ENCODE measurements at places on chromosomes 11 and 22.
A peak's percentile ranks its signal among the peaks of the same experiment; 100 is the strongest.

- DNase-seq, result no peak
These were observed 320.5 kb downstream of the AASDHPPT start for GRCh38 chr11:106397787-106398501.

GRCh38 chr11:131745405-131745804 lies 375.0 kb downstream of the NTM start:
- no peak for DNase-seq

- DNase-seq, result no peak
These were observed 999 bp downstream of the FGF3 start for GRCh38 chr11:69818231-69818602.

GRCh38 chr22:33853200-33854097 lies 66.8 kb downstream of the LARGE1 start:
- peak; percentile 24 for DNase-seq

GRCh38 chr11:75468534-75469340 lies 35.7 kb upstream of the KLHL35 start:
- no peak for DNase-seq

- DNase-seq, result no peak
These were observed 9.9 kb downstream of the EIF1AD start for GRCh38 chr11:65992056-65992455.

DNA sequence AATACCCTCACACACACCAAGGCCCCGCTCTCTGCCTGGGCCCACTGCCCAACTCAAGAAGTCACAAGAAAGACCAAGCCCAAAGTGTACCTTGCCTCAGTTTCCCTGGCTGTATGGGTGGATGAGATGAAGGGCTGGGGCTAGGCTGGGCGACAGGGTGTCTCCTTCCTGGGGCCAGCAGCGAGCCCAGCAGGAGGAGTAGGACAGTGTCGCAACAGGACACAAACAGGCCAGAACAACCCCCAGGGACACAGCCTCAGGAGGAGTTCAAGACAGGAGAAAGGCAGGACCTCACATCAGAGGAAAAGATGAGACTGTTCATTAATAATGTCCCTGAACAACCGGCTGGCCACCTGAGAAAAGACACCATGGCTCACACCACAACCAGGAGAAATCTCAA lies 13.3 kb downstream of the CSNK1E start:
- DNase-seq, result no peak

DNA sequence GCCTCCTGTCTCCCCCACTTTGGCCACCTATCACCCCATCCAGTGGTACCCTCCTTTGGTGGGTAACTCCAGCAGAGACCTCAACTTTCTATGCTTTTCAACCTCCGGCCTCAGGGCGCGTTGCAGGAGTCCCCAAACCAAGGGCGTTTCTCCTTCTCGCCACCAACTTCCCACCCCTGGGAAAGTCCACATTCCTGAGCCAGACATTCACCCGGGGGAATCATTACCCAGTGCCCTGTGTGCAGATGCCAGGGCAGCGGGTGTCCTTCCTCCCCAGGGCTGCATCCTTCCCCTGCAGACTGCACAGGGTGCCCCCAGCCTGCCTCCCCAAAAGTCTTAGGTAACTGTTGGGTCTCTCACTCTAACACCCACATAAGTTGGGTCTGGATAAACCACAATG lies 26.4 kb downstream of the MYEOV start:
- no peak for DNase-seq

- no peak for DNase-seq
These were observed 3.2 kb upstream of the SYT8 start for GRCh38 chr11:1831338-1832210.

- no peak for DNase-seq
These were observed 13.0 kb downstream of the TUB start for GRCh38 chr11:8093931-8094575.

DNA sequence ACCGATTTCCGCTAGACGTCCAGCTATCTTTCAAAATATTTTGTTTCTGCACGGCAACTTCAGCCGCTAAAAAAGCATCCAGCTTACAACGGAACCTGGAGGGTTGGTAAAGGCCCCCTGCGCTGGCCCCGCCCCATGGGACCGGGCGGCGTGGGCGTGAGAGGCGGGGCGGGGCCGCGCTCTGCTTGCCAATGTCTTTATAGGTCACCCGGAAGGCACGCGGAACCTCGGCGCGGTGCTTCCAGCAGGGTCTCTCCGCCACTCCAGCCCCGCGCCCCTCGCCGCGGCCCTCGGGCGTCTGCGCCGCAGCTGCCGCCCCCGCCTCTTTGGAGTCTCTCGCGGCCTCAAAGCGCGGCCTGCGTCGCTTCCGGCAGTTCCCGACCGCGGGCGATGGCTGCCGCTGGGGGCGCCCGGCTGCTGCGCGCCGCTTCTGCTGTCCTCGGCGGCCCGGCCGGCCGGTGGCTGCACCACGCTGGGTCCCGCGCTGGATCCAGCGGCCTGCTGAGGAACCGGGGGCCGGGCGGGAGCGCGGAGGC lies at the start of gene FDX1:
FDX1 (plus strand) TSS at position 218 of the 536 bp plus-strand sequence; CDS start at position 391, 173 bp downstream.
- peak; percentile 85 for DNase-seq

DNA sequence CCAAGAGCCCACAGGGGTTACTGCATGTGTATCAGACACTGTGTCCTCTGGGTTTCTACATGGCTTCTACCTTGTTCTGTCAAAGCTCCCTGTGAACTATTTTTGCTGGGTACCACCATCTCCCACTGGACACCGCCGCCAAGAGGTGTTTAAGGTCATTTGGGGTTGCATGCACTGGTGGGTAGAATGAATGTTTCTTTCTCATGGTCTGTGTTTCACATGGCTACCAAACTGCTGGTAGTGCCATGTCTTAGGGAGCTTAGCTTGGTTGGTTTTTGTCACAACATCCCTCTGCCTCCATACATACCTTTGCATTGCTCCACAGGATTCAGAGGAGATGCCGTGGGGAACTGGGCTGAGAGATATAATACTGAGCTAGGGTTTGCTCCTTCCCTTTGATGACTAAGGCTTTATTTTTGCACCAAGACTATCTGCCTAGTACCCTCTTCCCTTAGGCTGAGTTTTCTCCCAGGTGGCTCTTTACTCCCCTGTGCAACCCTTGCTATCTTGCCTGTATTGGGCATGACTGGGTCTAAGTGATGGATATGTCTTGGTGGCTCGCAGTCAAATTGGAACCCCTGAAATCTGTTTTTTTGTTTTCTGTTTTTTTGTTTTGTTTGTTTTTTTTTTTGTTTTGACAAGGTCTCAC lies 73.2 kb downstream of the BDNF start:
- no peak for DNase-seq

GRCh38 chr11:48044577-48044976 lies 64.2 kb downstream of the PTPRJ start:
- no peak for DNase-seq

DNA sequence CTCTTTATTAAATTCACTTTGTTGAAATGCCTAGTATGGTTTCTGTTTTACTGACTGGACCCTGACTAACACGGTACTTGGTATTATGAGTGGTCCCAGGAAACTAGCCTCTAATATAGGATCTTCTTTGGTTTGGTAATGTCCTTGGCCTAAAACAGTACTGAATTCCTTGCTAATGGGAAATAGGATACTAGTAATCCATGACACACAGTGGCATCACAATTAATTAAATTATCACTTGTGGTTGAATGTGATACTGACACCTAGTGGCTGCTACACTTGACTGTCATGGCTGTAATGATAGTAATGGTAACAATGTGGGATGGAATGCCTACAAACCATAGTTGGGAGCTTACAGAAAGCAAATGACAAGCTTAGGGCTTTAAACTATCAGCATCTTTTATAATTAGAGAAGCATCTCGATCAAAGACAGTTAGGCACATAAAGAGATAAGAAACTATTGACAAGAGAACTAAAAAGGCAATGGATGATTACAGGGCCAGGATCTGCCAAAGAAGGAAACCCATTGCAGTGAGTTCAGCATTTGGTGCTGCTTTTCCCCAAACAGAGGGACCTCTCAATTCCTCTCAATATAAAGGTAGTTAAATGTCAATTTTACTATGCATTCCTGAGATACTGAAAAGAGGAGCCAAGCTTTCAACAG lies 8.6 kb downstream of the DNHD1 start:
- no peak for DNase-seq

DNA sequence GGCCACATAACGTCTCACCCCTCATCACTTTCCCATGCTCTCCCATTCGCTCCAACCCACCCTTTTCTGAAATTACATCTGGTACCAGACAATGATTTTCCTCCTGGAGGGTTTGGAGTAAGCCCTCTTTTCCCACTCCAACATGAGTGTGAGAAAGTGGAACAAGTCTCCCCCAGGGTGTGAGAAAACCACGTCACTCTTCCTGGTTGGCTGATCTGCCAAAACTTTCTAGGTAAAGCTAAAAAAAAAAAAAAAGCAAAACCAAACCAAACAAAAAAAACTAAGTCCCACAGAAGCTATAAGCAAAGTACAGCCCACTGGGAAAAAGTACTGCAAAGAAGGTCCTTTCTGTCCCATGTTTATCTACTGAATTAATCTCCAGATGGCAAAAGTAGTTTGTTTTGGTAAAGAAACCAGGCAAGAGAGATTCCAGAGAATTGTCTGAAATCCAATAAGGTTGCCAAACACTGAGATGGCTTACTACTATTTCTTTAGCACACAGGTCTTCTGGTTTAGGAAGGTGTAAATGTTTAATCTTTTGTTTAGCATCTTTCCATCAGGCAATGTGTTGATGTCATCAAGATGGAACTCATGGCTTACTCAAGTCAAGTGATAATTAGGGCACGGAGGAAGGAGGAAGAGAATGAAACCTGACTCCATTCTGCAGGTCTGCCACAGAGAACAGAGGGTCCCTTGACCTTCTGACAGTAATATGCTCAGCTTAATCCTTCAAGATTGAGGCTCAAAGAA lies 395.6 kb downstream of the LARGE1 start:
- no peak for DNase-seq

- no peak for DNase-seq
These were observed 132.9 kb upstream of the GUCY1A2 start for GRCh38 chr11:107151158-107151557.

- no peak for DNase-seq
These were observed 5.3 kb upstream of the LRRC10B start for GRCh38 chr11:61503135-61503770.

GRCh38 chr11:63537293-63538101 lies 889 bp downstream of the PLAAT4 start:
- no peak for DNase-seq

- DNase-seq, result no peak
These were observed 469 bp downstream of the ZBED5 start for GRCh38 chr11:10857459-10857708.

DNA sequence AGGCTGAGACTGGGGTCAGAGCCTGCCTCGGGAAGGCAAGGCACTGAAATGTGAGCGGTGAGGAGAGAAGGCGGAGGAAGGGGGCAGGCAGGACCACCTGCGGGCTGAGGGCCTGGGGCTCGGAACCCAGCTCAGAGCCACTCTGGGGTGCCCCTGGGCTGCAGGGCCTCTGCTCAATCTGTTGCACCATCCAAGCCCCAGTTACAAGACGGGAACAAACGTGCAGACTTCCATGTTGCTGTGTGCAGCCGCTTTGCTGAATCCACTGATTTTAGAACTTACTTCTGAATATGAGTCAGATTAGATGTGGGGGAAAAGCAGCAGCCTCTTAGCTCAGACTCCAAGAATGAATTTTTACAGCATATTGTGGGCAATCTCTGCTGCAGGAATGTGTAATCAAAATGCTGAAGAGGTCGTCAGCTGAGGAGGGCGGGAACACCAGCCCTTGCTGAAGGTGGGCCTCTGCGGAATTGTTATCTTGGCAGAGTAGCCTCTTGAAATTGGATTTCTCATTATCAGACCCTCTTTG lies 21.6 kb downstream of the PARVG start:
- DNase-seq, result no peak

DNA sequence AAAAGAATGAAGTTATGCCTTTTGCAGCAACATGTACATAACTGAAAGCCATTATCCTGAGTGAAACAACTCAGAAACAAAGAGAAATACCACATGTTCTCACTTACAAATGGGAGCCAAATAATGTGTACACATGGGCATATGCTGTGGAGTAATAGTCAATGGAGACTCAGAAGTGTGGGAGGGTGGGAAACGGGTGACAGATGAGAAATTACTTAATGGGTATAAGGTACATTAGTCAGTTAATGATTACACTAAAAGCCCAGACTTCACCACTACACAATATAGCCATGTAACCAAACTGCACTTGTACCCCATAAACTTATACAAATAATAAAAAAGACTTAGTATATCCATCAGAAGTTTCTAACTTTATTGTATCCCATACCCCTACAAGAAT lies 674.1 kb upstream of the ARHGAP42 start:
- no peak for DNase-seq

GRCh38 chr22:46145361-46145851 lies 4.9 kb upstream of the PPARA start:
- DNase-seq, result no peak

DNA sequence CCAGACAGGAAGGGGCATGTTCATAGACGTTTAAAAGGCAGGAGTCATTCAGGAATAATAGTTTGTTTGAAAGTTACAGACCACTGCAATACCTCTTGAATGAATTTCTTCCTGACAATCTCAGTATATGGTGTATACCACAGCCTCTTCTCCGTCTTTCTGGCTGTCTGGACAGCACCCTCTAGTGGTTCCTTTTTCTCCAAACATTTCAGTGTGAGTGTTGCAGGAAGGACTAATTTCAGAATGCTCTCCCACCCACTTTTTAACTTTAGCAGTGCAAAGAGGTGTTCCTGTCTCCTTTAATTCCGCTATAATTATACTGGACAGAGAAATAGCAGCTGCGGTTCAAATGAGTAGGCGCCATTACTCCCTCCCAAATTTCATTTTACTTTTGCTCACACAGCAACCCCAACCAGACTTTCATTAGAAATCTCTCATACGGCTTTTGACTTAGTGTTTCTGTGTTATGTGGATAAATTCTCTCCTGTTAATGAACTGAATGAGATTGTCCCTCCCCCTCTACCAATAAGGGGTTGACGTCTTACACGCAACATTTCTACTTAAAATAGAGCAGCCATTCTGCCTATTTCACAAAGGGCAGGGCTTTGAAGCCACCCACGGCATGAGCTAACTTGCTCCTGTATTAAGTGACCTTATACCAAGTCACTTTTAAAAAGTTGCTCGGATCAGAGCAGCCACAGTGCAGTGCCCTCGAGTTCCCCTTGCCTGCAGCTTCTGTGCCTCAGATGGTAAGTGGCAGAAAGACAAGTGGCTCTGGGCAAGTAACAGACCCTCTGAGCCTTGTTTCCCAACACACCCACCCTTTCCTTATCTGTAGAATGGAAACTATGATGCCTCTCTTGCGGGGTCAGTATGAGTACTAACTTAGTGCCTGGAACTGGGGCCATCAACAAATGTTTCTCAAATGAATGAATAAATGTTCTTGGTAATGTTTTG lies 368.6 kb downstream of the OPCML start:
- no peak for DNase-seq

GRCh38 chr11:120800206-120800605 lies 223.7 kb upstream of the TBCEL start:
- DNase-seq, result no peak

Data from CD4-positive, alpha-beta T cell treated with Interleukin-15 for 1 hour (primary cell).